ENCODE measurements at places on chromosomes 13 and 19.

GRCh38 chr19:2235381-2236063 lies 607 bp downstream of the PLEKHJ1 start:
- no peak for DNase-seq

- no peak for DNase-seq
These were observed 332.6 kb upstream of the DACH1 start for GRCh38 chr13:72199640-72200039.

GRCh38 chr19:17765069-17765618 lies 13.9 kb downstream of the FCHO1 start:
- DNase-seq = no peak

DNA sequence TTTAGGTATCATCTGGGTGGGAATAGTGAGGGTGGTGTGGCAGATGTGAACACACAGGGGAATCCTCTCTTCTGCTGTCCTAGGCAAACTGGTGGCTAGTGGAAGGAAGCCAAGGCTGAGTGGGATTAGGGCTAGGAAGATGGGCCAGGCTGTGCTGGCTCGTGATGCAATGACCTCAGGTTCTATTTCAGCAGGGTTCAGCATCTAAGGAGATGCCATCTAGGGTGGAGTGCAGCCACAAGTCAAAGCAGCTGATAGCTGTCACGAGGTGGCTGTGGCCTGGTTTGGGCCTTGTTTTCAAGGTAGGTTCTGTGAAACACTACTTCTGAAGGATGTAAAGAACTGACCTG lies 21.6 kb downstream of the ARL11 start:
- no peak for DNase-seq

GRCh38 chr19:14369399-14370168 lies 11.7 kb upstream of the ADGRE5 start:
- DNase-seq = peak; percentile 85

DNA sequence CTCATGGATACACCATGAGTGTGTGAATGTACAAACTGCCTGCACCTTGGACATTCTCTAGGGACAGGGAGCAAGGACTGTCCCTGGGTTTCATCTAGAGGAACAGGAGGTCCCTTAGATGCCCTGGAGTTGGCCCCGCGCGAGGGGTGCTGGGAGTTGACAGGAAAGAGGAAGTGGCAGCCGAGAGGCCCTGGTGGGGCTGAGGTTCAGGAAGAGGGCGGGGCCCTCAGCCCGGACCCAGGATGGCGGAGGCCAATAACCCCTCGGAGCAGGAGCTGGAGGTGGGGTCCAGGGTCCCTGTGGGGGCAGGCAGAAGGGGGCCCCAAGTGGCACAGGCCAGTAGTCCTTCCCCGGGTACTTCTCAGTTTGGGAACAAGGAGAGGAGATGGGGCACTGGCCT lies 6.9 kb downstream of the PKN1 start:
- DNase-seq = peak; percentile 74

GRCh38 chr13:30830638-30830965 lies 75.5 kb upstream of the MEDAG start:
- DNase-seq = no peak

DNA sequence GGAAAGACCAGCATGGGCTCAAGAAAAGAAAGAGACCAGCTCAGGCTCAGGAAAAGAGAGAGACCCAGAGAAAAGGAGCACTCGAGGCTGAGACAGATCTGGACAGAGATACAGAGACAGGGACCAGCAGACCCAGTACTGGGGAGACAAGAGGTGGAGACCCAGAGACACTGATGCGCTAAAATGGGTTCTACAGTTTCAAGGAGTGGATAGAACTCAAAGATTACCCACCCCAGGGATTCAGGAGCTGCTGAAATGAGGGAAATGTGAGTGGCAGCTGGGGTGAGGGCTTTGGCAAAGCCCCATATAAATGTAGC lies 609 bp upstream of the ZSCAN18 start:
- DNase-seq = no peak

DNA sequence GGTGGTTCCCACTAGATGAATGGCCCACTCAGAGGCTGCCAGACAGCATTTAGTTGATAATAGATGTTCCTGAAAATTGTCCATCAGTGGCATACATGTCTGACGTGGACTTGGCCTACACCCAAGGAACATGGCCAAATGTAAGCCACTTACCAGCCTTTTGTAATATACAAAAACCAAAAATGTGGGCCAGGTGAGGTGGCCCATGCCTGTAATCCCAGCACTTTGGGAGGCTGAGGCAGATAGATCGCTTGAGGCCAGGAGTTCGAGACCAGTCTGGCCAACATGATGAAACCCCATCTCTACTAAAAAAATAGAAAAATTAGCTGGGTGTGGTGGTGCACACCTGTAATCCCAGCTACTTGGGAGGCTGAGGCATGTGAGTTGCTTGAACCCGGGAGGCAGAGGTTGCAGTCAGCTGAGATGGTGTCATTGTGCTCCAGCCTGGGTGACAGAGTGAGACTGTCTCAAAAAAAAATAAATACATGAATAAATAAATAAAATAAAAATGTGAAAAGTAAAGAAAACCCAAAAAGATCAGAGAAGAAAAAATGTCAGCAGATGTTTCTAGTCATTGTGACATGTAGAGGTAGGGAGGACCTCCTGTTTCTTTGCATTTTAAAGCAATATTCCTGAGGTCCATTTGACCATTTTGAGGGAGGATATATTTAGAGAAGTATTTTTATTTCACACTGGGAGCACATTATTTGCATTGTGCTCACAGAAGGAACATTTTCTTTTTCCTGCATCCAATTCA lies 7.1 kb upstream of the WTIP start:
- DNase-seq = no peak

GRCh38 chr13:27406178-27406939 lies 18.1 kb upstream of the GTF3A start:
- no peak for DNase-seq

DNA sequence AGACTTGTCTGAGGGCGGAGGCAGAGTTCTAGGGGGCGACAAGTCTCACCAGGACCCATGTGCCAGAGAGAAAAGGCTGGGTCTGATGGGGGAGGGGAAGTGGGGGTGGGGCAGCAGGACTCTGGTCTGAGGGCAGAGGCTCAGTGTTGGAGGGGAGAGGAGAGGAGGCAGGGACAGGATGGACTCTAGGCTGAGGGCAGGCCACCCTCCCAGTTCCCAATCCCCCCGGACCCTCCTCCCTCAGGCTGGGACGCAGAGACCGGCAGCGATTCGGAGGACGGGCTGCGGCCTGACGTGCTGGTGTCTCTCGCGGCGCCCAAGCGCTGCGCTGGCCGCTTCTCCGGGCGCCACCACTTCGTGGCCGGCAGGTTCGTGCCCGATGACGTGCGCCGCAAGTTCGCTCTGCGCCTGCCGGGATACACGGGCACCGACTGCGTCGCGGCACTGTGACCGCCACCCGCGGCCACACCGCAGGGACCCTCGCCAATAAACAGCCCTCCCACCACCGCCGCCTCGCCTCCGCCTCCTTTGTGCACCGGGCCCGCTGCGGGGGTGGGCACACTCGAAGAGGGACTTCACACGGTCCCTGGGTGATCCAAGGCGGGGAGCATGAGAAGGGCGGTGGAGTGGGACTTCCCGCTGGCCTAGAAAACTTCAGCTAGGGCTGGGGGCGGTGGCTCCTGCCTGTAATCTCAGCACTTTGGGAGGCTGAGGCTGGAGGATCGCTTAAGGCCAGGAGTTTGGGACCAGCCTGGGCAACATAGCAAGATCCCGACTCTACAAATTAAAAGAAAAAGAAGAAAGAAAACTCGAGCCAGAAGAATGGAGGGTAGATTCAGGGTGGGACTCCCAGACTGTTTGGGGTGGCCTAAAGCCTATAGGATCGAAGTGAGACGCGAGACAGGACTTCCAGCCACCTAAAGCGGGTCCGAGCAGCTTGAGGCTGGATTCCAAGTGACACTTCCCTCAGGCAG lies 703 bp upstream of the CILP2 start:
- no peak for DNase-seq

- no peak for DNase-seq
These were observed 609.8 kb downstream of the LMO7 start for GRCh38 chr13:76245920-76246319.

- no peak for DNase-seq
These were observed 361.8 kb downstream of the ZNF536 start for GRCh38 chr19:30733826-30734550.

DNA sequence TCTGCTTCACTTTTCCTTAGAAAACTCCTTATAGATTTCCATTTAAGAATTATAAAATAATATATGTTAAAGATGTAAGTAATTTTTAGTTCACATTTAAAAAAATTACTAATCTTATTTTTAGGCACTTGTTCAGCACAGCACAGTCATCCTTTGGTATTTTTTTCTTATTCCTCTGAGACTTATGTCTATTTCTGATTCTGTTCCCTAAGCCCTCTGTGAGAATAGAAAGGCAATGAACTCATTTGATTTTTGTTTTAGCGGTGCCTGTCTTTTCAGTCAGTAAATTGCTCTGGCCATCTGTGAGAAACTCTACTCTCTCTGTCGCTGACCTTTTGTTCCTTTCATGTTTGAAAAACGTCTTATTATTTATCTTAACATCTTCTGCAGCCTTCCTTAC lies 168.1 kb downstream of the PCDH17 start:
- no peak for DNase-seq

GRCh38 chr13:48159826-48160225 lies 64.9 kb upstream of the MED4 start:
- DNase-seq = no peak

DNA sequence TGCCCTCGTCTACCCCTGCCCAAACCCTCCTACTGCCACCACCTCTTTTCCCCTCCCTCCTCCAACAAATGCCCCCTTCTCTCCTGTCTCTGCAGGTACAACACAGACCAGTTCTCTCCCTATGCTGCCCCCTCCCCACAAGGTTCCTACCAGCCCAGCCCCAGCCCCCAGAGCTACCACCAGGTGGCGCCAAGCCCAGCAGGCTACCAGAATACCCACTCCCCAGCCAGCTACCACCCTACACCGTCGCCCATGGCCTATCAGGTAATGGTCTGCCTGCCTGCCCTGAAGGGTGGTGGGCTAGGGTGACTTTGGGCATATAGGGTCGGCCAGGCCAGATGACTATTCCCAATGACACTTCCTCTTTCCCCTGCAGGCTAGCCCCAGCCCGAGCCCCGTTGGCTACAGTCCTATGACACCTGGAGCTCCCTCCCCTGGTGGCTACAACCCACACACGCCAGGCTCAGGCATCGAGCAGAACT lies 6.5 kb upstream of the TIMM50 start:
- DNase-seq = peak; percentile 43

DNA sequence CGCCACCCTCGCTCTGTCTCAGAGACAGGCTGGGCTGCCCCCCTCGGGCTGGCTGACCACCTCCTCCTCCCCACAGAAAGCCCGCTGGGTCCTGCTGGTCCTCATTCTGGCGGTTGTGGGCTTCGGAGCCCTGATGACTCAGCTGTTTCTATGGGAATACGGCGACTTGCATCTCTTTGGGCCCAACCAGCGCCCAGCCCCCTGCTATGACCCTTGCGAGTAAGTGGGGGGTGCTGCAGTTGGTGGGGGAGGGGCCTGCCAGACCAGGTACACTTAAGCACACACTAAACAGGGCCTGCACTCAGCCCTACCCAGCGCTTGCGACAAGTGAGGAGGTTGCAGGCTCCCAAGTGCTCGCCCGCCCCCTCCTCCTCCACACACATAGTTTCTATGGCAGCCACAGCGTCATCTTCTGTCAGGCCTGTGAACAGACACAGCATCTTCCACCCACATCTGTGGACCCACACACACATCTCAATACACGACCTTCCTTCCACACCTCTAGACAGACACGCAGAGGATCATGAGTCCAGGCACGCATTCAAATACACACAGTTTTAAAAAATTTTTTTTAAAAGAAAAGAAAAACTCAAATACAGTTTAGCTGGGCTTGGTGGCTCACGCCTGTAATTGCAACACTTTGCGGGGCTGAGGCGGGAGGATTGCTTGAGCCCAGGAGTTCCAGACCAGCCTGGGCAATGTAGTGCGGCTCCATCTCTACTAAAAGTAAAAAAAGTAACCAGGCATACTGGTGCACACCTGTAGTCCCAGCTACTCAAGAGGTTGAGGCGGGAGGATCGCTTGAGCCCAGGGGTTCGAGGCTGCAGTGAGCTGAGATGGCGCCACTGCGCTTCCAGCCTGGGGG lies 18.4 kb downstream of the PLD3 start:
- DNase-seq = no peak

DNA sequence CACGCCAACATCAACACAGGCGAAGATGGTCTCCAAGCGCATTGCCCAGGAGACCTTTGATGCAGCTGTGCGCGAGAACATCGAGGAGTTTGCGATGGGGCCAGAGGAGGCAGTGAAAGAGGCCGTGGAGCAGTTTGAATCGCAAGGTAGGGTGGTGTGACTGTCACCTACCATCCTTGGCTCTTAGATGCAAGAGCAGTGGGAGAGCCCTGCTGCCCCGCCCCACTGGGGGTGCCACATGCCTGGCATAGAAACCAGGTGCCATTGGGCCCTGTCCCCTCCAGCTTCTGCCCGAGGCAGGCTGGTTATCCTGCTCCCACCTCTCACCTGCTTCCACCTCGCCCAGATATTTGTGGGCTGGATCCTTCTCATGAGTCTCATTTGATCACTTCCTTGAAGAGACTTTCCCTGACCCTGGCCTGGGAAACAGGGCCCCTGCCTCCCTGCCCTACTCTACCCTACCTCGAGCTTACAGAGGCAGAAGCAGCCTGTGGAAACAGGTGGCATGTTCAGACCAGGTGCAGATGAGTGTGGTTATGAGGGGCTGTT lies 9.4 kb downstream of the ARMC6 start:
- DNase-seq = no peak

- no peak for DNase-seq
These were observed 1.6 kb upstream of the KMT2B start for GRCh38 chr19:35715981-35716800.

- no peak for DNase-seq
These were observed 3.1 kb upstream of the TYROBP start for GRCh38 chr19:35911173-35911572.

GRCh38 chr19:8877854-8878705 lies 45.9 kb downstream of the MBD3L1 start:
- DNase-seq = no peak

GRCh38 chr13:103694471-103694870 lies 628.3 kb upstream of the SLC10A2 start:
- DNase-seq = no peak

GRCh38 chr13:33090755-33091414 lies 74.7 kb downstream of the KL start:
- DNase-seq = no peak

GRCh38 chr19:31096935-31097545 lies 252.2 kb downstream of the TSHZ3 start:
- no peak for DNase-seq

DNA sequence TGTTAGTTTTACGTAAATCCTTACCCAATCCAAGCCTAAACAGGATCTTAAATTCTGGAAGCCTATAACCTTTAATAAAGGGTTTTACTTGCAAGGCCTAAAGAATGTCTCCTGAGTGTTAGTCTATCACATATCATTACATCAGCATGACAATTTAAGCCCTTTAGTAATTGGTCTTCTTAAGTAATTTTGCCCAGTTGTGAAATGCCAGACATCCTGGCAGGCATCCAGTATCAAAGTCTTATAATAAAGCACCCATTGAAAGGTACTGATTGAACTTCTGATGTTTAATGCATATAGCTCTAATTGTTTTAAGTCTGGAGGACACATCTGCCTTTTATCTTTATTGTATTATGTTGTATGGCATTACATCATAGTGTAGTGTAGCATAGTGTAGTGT lies 1078.9 kb downstream of the SLITRK1 start:
- DNase-seq = no peak

GRCh38 chr13:47478985-47479384 lies 522.1 kb downstream of the SUCLA2 start:
- DNase-seq = no peak

GRCh38 chr13:112456138-112457056 lies 80.2 kb downstream of the SPACA7 start:
- no peak for DNase-seq

Data from stimulated activated CD4-positive, alpha-beta T cell treated with anti-CD3 and anti-CD28 coated beads, Interleukin-12 subunit alpha, Interleukin-12 subunit beta, amount 100 ng/mL, for 24 hours (primary cell).